Testis (tissue), 5 donors: ENCODE measurements at places on chromosomes 13 and 19. TPM values are rescaled to one million over a fixed set of nuclear protein-coding genes. Genes with fewer than 3 reads are reported as not detected.

GRCh38 chr13:66440938-66441337, 789.2 kb downstream of the PCDH9 start:
- H3K27me3 ChIP-seq = no peaks in the 10 kb centered on the region
- H3K4me3 ChIP-seq = no peak overlapping the region
- no peak for DNase-seq
- no peaks in the 10 kb centered on the region for H3K36me3 ChIP-seq
- H3K4me1 ChIP-seq = no peaks in the 10 kb centered on the region
- no peak overlapping the region for H3K27ac ChIP-seq

DNA sequence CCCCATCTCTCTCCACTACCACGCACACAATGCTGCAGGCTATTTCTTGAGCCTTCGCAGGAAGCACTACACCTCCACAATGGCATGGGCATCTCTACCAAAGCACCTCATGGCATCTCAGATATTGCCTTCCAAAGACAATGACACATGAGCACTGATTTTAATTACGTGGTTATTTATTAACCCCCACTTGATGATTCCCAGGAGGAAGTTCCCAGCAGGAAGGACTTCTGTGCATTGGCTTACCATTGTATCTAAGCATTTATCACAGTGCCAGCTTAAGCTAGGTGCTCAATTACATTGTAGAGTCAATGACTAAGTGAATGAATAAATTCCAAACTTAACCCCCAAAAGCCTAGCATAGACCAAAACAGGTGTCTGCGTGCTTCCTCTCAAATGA, 101.4 kb downstream of the ABCC4 start:
- no peak overlapping the region for H3K27ac ChIP-seq
- H3K4me1 ChIP-seq = no peaks in the 10 kb centered on the region
- no peak for DNase-seq

- H3K36me3 ChIP-seq = no peaks in the 10 kb centered on the region
- no peak for DNase-seq
- no peak overlapping the region for H3K4me3 ChIP-seq
Observed at GRCh38 chr19:30900051-30900450, 449.2 kb downstream of the TSHZ3 start.

DNA sequence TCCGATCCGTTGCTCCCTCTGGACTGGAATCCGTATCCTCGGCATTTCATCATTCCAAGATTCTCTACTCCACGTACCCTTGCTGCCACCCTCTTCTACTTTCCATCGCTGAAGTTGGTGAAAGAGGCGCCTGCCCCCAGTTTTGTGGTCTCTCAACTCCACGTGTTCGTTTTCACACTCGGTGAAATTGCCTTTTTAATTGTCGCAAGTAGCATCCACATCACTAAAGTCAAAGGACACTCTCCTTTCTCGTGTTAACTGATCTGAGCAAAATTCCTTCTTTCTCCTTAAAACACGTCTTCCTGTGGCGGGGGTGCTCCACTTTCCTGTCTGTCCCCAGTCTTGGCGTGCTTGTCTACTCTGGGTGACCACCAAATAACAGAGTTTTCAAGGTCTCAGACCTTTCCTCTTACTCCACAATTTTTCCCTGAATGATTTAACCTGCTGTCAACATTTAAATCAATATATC, 1.1 kb upstream of the TMTC4 start:
- H3K4me3 ChIP-seq = peak overlapping the region; percentile 87
- no peaks in the 10 kb centered on the region for H3K36me3 ChIP-seq
- H3K27me3 ChIP-seq = no peaks in the 10 kb centered on the region
- no peak for DNase-seq

DNA sequence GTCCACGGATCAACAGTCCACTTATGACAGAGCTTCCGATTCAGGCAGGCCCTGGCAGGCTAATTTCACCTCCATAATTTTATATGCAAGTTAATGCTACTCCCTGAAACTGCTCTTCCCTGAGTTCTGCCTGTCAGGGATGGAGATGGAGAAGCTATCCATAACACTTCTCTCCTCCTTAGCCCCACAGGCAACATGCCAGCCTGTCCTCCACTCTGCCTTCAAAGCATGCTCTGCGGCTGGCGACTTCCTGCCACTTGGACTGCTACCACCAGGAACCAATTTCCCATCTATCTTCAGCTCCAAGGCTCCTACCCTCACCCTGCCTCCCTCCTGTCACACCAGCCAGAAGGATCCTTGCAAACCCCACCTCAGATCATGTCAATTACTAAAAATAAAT, 35.4 kb downstream of the GSX1 start:
- H3K27me3 ChIP-seq = no peaks in the 10 kb centered on the region
- no peaks in the 10 kb centered on the region for H3K4me1 ChIP-seq
- no peak for DNase-seq
- no peak overlapping the region for H3K27ac ChIP-seq
- no peaks in the 10 kb centered on the region for H3K36me3 ChIP-seq

GRCh38 chr19:14544977-14545715, 15.8 kb downstream of the TECR start:
- DNase-seq = no peak
- H3K4me3 ChIP-seq = no peak overlapping the region
- no peaks in the 10 kb centered on the region for H3K27me3 ChIP-seq
- peaks cover 2% of the 10 kb centered on the region for H3K4me1 ChIP-seq
- H3K27ac ChIP-seq = no peak overlapping the region
- H3K36me3 ChIP-seq = no peaks in the 10 kb centered on the region

DNA sequence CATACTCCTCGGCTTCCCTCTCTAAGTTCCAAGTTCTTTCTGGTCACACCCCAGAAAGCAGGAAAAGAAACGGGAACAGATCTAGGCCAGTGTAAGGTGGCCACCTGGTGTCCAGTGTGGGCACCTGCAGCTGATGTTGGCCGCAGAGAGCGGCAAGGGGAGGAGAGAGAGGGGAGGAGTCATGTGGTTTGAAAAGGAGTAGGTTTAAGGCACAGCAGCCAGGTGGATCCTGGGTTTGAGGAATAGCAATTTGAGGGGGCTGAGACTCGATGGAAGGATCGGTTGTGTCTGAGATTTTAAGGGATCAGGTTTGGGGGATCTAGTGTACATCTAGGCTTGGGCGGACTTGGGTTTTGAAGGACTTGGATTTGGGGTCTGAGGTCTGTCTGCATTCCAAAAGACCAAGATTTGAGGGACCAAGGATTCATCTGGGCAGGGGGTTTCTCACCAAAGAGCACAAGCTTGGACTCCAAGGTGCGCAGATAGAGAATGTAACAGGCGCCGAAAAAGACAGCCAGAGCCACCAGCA, 1.2 kb downstream of the RABAC1 start:
- H3K4me3 ChIP-seq = peak overlapping the region; percentile 97
- H3K4me1 ChIP-seq = peaks cover 12% of the 10 kb centered on the region

DNA sequence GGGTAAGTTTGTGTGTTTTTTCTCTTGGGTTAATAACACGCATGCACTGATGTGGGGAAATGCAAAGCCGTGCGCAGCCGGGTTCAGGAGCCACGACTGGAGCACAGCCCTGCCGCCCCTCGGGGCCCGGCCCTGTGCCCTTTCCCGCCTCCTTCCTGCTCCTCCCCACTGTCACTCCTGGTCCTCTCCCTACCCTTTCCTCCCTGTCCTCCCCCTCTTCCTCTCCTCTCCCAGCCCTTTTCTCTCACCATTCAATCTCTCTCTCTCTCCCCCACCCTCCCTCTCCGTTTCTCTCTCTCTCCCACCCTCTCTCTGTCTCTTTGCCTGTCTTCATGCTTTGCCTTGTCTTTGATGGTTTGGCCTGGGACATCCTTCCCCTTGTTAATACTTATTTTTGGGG, 27.2 kb downstream of the PLEKHJ1 start:
- DNase-seq = no peak
- H3K36me3 ChIP-seq = no peaks in the 10 kb centered on the region
- no peaks in the 10 kb centered on the region for H3K4me1 ChIP-seq
- no peak overlapping the region for H3K27ac ChIP-seq
- no peak overlapping the region for H3K4me3 ChIP-seq

DNA sequence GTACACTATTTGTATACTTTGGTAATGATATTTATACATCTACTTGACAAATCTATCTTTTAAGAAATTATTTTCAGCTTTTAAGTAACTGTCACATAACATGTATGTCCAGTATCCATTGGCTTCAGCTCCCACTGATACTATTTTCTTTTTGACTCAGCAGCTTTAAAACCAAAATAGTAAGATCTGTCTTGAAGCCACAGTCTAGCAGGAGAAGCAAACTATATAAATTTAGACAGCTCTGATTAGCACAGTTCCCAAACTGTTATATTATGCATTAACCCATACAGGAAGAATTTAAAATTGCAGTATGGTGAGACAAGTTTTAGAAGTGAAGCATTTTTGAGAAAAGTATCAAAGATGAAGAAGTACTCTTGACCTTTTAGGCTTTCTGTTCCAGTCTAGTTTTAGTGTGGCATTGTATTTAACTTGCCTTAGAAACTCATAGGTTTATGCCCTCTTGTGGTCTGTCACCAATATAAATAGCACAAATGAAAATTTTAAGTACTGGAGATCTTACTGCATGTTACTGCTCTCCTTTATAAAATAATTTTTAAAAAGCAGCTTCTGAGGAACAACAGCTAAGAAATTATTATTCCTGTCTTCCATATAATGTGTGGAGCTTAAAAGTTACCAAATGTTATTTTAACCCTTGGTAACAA, 24.7 kb downstream of the URI1 start:
- H3K4me3 ChIP-seq = no peak overlapping the region
- peaks cover 32% of the 10 kb centered on the region for H3K4me1 ChIP-seq
- DNase-seq = no peak
- no peak overlapping the region for H3K27ac ChIP-seq

DNA sequence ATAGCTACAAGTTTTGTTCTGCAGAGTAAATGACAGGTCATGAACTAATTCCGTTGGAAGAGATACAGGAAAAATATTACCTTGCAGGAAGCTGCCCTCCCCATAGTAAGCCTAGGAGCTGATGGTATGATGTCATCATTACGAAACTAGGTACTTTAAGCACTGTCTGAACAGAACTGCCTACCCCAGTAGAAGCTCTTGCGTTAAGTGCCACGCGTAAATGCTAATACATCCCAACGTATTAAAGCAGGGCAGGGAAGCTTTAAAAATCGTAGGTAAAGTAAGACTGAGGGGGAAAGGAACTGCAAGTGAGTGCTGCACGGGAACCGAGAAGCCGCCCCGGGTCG, 572 bp downstream of the UGGT2 start:
- no peaks in the 10 kb centered on the region for H3K27me3 ChIP-seq
- DNase-seq = no peak
- H3K4me3 ChIP-seq = peak overlapping the region; percentile 93

- H3K4me1 ChIP-seq = peaks cover 7% of the 10 kb centered on the region
- no peak for DNase-seq
- no peaks in the 10 kb centered on the region for H3K36me3 ChIP-seq
- no peak overlapping the region for H3K27ac ChIP-seq
Observed at GRCh38 chr19:49939721-49940481, 10.6 kb upstream of the NUP62 start.

DNA sequence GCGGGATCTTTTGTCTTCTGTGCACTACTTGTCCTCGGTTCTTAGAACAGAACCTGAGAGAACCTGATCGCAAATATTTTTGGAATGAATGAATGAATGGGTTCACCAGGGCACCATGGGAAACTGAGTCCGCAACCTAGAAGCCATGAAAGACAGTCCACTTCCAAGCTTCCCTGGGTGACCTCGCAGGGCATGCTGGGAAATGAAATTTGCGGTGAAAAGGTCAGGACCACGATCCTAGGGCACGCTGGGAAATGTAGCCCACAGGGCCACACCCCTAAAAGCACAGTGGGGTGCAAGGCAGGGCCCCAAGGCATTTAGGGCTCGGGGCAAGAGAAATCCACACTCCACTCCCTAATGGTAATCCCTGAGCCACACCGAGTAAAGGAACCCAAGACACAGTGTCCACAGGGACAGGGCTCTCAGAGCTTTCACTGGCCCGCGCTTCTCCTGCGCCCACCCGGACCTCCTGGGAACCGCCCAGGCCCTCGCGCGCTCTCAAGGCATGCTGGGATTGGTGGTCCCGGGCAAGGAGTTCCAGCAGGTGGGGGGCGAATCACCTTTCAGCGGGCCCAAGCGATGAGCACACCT, 1.1 kb upstream of the PPP1R12C start:
- no peak overlapping the region for H3K27ac ChIP-seq
- H3K4me1 ChIP-seq = peaks cover 24% of the 10 kb centered on the region
- DNase-seq = peak; percentile 83
- H3K4me3 ChIP-seq = peak overlapping the region; percentile 67

- no peaks in the 10 kb centered on the region for H3K36me3 ChIP-seq
- H3K4me1 ChIP-seq = no peaks in the 10 kb centered on the region
- H3K27ac ChIP-seq = no peak overlapping the region
- no peak overlapping the region for H3K4me3 ChIP-seq
Observed at GRCh38 chr13:65642301-65642700, 1587.8 kb downstream of the PCDH9 start.

- no peaks in the 10 kb centered on the region for H3K27me3 ChIP-seq
- H3K4me1 ChIP-seq = no peaks in the 10 kb centered on the region
- no peak for DNase-seq
- no peak overlapping the region for H3K27ac ChIP-seq
- H3K36me3 ChIP-seq = no peaks in the 10 kb centered on the region
Observed at GRCh38 chr19:4849019-4849418, 17.5 kb upstream of the TICAM1 start.

DNA sequence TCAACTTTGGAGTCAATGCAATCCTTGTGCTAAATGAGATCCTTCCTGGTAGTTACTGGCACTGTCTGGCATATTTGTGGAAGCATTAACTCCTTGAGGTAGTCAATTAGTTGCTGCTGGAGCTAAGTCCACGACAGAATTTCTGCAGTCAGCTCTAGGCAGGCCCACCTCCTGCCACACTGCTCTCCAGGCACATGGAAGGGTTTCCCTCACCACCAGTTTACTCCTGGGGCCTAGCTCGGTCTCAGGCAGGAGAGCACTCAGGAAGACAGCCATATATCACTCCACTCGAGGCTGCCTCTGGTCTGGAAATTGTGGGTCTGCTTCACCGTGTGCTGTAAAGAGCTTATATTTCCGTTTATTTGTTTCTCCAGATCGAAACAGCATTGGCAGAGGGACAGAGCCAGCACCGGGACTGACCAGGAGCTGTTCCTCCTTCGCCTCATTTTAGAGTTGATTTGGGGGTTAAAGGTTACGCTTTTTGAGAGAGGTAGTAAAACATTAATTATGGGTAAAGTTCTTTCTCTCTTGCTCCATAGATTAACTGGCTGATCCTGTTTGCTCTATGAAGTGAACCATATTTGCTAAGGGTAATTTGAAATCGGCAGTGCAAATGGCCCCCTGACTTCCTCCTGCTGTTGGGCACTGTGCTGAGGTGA, 20.6 kb upstream of the GTF3A start:
- H3K36me3 ChIP-seq = no peaks in the 10 kb centered on the region
- H3K27me3 ChIP-seq = no peaks in the 10 kb centered on the region
- peak overlapping the region; percentile 21 for H3K27ac ChIP-seq
- DNase-seq = no peak

- no peak for DNase-seq
- no peaks in the 10 kb centered on the region for H3K36me3 ChIP-seq
- no peaks in the 10 kb centered on the region for H3K4me1 ChIP-seq
- H3K4me3 ChIP-seq = no peak overlapping the region
- H3K27ac ChIP-seq = no peak overlapping the region
- no peaks in the 10 kb centered on the region for H3K27me3 ChIP-seq
Observed at GRCh38 chr13:22690756-22691155, 490.0 kb upstream of the SGCG start.

- H3K36me3 ChIP-seq = no peaks in the 10 kb centered on the region
- no peak for DNase-seq
- H3K27ac ChIP-seq = no peak overlapping the region
- no peaks in the 10 kb centered on the region for H3K4me1 ChIP-seq
- no peak overlapping the region for H3K4me3 ChIP-seq
Observed at GRCh38 chr13:41935501-41935900, 25.4 kb downstream of the VWA8 start.

The YJU2 gene
- 31.1 TPM for polyA plus RNA-seq

The KLK13 gene
- 13.0 TPM for polyA plus RNA-seq

The ADGRE1 gene
- 1.5 TPM for polyA plus RNA-seq

The CFAP97D2 gene
- 2.7 TPM for polyA plus RNA-seq

The ICAM5 gene
- polyA plus RNA-seq = 5.4 TPM

The CRX gene
- not detected for polyA plus RNA-seq

The RASAL3 gene
- 2.0 TPM for polyA plus RNA-seq
